ENCODE measurements at places on chromosomes 1 and 21.

DNA sequence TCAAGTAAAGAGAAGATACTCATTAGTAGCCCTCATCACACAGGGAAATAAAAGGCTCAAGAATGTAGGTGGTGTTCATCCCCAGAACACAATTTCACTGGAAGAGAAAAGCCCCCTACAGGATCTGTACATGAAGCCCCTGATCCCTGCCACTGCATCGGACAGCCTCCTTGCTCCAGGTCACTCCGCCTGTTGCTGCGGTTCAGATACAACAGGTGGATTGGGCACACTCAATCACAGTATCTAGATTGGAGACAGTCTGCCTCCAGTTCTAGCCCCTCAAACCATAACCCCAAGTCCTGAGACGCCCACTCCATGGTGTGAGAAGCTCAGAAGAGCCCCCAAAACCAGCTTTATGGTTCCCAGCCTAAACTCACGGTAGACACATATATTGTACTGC is 1.1 kb downstream of the SLAMF9 start:
- no peak for DNase-seq

DNA sequence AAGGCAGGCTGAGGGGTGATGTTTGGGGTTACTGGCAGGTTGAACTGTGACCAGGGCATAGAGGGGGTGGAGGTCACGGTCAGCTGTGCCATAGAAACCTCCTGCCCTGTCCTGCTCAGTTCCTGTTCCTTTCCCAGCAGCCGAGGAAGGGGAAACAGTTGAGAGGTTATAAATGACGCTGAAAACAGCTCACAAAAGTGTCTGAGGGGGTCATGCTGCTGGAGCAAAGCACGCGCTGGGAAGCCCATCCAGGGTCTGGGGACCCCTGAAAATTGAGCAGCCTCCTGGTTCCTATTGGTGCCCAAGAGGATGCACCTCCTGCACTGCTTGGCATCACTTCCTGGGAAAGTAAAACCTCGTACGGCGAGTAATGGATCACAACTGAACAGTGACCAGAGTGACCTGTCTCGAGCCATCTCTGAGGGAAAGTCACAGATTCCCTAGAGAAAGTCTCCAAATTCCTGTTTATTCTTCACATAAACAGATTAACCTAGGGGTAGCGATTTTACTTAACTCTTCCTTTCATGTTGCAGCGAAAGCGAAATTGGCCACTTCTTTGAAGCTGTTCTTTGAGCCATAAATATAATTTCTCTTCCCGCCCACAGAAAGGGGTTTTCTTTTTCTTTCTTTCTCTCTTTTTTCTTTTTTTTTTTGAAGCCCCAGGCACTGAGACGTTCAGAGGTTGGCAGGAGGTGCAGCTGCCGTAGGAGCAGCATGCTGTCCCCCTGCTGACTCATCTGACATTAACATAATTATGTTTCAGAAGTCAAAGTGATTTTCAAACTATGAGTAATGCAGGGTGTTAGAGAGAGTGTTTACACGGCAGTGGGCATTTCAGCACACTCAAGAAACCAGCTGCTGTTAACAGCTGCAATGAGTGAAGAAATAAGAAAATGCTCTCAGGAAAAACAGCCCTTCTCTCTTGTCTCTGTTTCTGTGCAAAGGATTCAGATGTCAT is 41.8 kb upstream of the ATF3 start:
- peak; percentile 79 for DNase-seq

GRCh38 chr1:18526436-18527275 is 45.9 kb downstream of the KLHDC7A start:
- no peak for DNase-seq

GRCh38 chr1:229495782-229496181 is 12.4 kb downstream of the NUP133 start:
- DNase-seq: no peak

- no peak for DNase-seq
These were observed 241.6 kb downstream of the BACH1 start for GRCh38 chr21:29540289-29540688.

DNA sequence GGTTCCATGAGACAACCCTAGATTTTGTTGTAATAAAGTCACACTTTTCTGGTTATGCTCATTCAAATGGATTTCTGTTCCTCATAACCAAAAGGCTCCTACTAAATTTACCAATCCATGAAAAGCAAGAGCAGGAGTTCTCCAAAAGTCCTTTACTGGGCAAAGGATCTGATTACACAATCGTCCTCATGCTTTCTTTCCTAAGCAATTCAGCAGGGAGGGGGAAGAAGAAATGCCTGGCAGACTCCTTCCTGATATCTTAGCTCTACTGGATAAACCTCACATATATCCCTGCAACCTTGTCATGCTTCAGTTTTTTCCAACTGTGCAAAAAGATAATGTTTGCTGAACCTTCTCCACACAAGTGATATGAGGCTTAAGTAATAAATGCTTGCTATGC is 67.6 kb upstream of the GUCA2B start:
- peak; percentile 10 for DNase-seq

Measured in fibroblast of gingiva (primary cell).